AG08396 (cell line): ENCODE measurements at places on chromosomes 3 and 15.

GRCh38 chr3:10950476-10951294, 41.9 kb upstream of the SLC6A1 start:
- DNase-seq: peak; percentile 56

DNA sequence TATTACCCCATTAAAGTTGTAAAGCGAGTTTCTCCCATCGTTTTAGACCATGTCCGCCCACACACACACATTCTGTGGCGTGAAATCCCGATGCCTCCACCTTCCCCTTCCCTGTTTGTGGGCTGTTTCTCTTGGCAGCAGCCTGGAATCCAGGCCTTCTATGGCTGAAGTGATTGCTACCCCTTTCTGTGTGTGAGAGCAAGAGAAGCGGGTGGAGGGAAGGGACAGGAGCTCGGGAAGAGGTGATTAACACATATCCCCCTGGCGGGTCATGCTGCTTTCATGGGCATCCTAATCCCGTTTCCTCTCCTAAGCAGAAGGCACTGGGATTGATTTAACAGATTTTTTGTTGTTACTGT, 283.8 kb upstream of the RGMA start:
- DNase-seq: no peak

DNA sequence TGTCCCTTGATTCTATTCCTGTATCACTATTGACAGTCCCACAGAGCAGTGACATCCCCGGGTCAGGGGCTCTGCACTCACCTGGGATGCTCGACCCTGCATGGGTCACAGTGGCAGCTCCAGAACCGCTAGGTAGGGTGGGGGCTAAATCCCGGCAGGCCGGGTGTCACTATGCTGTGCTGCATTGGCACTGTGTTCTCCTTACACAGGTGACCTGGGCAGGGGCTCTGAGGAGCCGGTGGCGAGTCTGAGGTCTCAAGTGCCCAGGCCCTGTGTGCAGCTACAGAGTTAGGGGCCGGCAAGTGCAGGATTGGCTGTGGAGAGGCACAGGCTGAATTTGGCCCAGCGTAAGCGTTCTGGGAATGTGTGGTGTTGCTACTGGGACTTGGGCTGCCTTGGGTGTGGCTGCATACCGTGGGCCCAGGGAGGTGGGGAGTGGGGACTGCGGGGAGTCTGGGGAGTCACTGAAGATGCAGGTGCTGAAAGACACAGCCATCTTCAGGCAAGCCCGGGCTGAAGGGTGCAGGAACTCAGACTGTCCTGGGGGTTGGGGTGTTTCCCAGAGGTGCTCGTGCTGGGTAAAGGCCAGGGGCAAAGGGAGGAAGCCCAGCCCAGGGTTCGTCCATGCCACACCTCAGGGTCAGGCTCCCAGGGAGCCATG, 102.6 kb upstream of the PRR20G start:
- no peak for DNase-seq

GRCh38 chr3:127413318-127413673, 125.5 kb upstream of the PRR20G start:
- DNase-seq: no peak

GRCh38 chr3:50913260-50913659, 238.5 kb downstream of the DOCK3 start:
- DNase-seq: no peak
